ENCODE measurements at places on chromosomes 6 and 20.
A peak's percentile ranks its signal among the peaks of the same experiment; 100 is the strongest.

DNA sequence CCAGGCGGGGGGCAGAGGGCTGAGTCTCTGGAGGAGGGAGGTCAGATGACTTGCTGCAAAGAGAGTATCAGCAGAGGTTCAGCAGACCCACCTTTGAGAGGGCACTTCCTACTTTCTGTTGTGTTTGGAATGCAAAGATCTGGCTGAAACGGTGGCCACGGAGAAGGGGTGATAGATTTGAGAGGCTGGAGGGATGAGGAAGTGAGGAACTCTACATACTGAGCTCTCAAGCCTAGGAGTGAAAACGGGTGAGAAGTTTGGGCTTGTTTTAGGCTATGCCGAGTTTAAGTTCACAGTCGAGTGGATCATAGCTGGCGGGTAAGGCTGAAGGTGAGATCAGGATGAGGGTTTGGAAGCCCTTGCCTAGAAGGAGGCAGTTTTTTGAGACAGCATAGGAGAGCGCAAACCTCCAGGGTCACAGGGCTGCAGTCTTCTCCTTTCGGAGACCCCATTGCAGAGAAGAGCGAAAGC lies 477 bp upstream of the ITPA start:
- DNase-seq, result no peak

- no peak for DNase-seq
Measured at GRCh38 chr20:57618091-57618763, 2.0 kb downstream of the ZBP1 start.

DNA sequence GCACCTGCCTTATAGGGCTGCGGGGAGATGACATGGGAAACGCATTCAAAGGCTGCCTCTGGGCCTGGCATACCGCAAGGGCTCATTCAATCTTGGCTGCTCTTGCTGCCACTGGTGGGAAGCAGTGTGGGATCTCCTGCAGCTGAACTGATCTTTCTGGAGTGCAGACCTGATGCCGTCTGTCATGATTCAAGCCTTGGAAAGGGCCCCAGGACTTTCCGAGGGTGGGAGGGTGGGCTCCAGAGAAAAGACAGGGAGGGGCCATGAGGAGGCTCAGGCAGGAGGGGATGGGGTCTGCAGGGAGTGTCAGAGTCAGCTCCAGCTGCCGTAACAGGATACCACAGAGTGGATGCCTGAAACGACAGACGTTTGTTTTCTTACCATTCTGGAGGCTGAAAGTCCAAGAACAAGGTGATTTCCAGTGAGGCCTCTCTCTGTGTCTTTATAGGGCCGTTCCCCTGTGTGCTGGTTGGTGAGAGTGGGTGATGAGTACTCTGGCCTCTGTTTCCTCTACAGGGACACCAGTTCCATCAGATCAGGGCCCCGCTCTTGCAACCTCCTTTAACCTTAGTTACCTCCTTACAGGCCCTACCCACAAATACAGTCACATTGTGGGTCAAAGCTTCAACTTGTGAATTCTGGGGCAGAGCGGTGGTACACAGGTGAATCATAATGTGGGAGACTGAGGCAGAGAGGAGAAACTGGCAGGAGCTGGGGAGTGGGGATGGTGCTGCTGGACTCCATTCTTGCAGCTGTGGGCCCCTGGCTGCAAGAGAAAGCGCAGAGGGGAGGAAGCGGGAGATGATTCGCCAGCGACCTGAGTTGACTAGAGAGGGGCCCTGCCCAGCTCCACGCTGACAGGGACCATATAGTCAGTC lies 148.4 kb downstream of the SYCP2 start:
- no peak for DNase-seq

GRCh38 chr20:14454296-14454695 lies 116.9 kb upstream of the FLRT3 start:
- no peak for DNase-seq

- DNase-seq, result no peak
Measured at GRCh38 chr6:149138089-149138488, 179.4 kb upstream of the TAB2 start.

DNA sequence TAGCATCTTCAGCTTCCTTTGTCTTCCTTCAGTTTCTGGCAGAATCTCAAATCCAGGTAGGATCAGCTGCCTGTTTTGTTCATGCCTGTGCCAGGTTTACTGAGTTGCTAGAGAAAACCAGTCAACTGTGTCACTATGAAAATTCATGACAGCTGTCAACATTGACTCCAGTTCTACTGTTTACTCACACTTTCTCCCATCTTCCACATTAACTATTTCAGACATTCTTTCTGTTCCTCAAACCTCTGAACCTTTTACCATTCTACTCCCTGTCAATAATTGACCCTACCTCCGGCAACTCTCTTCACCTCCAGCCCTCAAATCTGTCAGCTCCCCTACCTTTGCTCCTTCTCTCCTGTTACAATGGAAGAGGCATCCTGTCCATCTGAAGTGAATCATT lies 8.5 kb downstream of the ENPP4 start:
- no peak for DNase-seq

GRCh38 chr6:8536122-8536521 lies 100.8 kb upstream of the SLC35B3 start:
- DNase-seq, result no peak

- DNase-seq, result no peak
Measured at GRCh38 chr6:43718387-43719105, 31.0 kb upstream of the MRPS18A start.

GRCh38 chr20:4067600-4068261 lies 52.4 kb upstream of the RNF24 start:
- DNase-seq, result no peak

DNA sequence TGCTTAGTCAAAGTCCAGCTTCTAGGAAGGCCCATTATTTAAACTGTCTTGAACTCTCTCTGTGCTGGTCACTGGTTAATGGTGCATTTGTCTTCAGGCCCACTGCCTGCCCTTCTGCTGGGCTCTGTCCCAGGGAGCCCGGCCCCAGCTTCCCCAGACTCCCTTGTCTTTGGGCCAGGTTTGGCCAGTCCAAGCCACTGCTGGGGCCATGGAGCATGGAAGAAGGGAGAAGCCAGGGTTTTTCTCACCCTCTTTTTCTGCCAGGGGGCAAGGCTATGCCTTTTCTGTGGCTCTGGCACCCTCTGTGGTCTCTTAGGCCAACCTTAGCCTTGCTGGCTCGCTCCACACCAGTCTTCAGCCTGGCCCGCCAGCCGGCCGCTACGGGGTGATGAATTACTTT lies 390.0 kb upstream of the SULF2 start:
- DNase-seq, result no peak

DNA sequence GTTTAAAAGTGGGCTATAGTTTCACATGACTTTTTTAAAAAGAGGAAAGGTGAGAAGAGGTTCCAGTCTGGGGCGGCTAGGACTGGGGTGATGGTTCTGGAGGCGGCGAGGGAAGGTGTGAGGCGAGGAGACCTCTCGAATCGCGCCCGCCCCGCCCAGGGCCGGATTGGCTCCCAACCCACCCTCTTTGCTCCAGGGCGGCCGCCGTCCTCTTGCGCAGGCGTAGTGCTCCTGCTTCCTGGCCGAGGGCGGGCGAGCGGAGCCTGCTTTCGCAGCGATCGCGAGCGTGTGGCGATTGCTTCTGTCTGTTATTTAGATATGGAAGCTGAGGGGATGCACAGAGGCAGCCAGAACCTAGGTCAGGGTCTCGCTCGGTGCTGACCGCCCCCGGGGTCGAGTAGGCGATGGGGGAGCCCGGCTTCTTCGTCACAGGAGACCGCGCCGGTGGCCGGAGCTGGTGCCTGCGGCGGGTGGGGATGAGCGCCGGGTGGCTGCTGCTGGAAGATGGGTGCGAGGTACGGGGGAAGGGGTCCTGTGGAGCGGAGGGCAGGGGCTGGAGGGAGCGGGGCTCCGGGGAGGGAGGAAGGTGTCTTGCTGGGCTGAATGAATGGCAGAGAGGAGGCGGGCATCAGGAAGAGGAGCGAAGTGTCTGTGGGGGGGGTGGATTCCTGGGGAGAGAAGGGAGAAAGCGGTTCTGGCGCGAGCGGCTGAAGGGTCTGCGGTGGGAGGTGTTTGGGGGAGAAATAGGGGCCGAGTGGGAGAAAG lies at the start of gene RNF8:
Gene RNF8, plus strand, starts transcription at position 223 of the 765 bp plus-strand sequence. Its CDS starts 182 bp downstream, at position 405.
- peak; percentile 40 for DNase-seq

- no peak for DNase-seq
Measured at GRCh38 chr6:147642458-147642857, 134.0 kb downstream of the SAMD5 start.

GRCh38 chr20:42361402-42361970 lies 743.3 kb upstream of the CHD6 start:
- no peak for DNase-seq

DNA sequence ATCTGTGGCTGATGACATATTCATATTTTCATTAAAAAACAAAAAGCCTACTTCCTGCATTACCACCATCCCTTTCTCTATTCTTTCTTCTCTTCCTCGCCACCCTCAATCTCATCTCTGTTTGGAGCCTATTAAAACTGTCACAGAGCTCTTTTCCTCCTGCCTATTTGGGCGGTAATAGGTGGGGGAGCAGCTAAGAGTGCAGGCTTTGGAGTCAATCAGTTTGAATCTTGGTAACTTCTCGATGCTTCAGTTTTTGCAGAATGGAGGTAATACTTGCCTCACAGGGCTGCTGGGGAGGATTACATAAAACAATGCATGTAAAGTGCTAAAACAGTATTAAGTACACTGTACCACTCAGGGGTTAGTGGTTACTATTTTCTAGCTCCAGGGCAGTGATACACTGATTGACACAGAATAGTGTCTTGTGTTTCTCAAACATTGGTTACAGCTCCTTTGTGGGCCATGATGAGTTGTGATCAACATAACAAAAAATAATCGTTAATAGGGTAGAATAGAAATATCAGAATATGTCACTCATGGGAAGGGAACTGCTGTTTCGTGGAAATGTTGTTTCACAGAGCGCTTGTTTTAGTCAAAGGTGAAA lies 14.0 kb downstream of the GCLC start:
- no peak for DNase-seq

DNA sequence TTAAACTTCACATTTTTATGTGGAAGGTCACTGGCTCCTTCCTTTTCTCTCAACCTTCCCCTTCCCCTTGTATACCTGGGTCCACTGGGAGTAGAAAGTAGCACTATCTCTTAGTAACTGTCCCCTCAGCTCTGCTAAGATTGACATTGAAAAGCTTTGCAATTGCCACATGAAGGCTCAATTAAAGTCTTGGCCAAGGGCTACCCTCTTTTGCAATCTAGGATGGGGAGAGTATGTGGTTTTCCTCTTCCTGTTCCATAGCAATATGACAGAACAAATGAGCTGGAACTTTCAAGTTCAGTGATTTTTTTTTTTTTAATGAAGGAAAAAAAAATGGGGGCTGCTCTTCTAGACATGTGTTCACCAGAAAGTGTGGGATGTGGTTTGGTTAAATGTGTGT lies 37.1 kb downstream of the PROKR2 start:
- DNase-seq, result no peak

GRCh38 chr20:46060301-46060881 lies 29.4 kb downstream of the NCOA5 start:
- DNase-seq, result no peak

- DNase-seq, result no peak
Measured at GRCh38 chr6:153525998-153526397, 394.9 kb upstream of the RGS17 start.

- DNase-seq, result no peak
Measured at GRCh38 chr6:89970609-89971337, 76.5 kb downstream of the GJA10 start.

DNA sequence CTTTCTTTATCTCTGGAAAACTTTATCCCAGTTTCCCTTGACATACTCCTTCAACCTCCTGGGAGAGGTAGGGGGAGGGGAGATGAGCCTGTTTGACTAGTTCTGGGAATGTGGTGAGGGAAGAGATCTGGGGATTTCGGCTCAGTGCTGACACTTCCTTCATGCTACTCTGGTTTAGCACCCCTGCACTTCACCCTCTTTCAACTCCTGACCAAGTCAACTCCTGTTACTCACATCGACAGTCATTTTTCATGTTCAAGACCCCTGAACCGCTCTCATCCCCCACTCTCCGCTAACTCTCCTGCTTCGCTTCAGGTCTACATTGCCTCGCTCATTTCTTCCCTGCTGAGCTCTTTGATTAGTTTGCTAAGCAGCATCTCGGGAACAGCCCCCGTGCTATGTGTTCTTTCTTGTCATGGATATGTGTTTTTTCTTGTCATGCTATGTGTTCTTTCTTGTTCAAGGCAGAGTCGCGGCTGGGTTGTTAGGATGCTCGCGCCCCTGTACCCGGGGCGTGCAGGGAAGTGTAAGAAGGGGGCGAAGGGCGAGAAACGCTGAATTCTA lies 16.6 kb upstream of the TRIM27 start:
- no peak for DNase-seq

GRCh38 chr6:56938649-56939191 lies 16.2 kb upstream of the BEND6 start:
- no peak for DNase-seq

GRCh38 chr6:30810813-30811339 lies 66.5 kb upstream of the IER3 start:
- DNase-seq, result no peak

GRCh38 chr6:33974030-33974429 lies 170.2 kb upstream of the MLN start:
- no peak for DNase-seq

GRCh38 chr6:44598679-44599078 lies 211.2 kb downstream of the CDC5L start:
- DNase-seq, result no peak

GRCh38 chr6:39114388-39114703 lies 640 bp downstream of the SAYSD1 start:
- DNase-seq, result no peak

GRCh38 chr6:106509420-106510089 lies 119.7 kb downstream of the RTN4IP1 start:
- DNase-seq, result no peak

GRCh38 chr6:125453516-125453915 lies 151.7 kb upstream of the HDDC2 start:
- no peak for DNase-seq

DNA sequence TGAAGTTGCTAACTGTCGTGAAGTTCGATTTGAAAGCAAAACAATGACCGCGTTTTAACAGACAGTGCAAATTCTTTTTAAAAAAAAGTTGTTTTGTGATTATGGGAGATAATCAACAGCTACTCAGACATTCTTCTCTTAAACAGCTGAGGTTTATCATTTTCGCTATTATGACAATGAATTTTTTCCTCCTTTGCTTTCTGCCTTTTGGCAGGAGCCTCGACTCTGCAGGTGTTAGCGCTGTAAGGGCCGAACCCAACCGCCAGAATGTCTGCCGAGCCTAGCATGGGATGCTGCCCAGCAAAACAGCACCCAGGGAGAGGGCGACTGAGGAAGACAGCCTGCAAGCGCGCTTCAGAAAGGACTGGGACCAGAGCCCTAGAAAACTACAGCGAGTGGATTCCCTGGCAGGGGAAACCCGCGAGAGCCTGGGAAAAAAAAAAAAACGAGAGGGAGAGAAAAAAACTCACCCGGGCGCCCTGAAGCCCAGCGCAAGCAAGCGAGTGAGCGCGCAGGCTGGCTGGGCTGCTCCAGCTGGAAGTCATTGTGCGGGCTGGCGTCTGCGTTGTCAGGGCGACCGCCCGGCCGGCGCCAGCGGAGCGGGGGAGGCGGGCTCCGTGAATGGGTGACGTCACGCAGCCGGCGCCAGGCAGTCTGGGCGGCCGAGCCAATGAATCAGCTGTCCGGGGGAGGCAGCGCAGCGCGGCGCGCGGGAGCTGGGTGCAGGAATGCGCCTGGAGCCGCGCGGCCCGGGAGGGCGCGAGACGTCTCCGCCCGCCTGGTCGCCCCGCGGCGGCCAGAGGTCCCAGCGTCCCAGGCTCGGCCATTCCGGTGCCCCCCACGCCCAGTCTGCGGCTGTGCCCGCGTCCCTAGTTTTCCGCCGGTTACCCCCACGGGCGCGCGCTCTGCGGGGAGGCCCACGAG lies 32.7 kb upstream of the ID4 start:
- DNase-seq, result peak; percentile 54

GRCh38 chr6:101760843-101761621 lies 367.5 kb downstream of the GRIK2 start:
- no peak for DNase-seq
